ENCODE measurements at places on chromosomes 5 and 9.

- no peak for DNase-seq
Observed at GRCh38 chr5:105752801-105753200, 1917.9 kb downstream of the EFNA5 start.

GRCh38 chr5:431001-431710, 11.8 kb upstream of the EXOC3 start:
- peak; percentile 37 for DNase-seq

DNA sequence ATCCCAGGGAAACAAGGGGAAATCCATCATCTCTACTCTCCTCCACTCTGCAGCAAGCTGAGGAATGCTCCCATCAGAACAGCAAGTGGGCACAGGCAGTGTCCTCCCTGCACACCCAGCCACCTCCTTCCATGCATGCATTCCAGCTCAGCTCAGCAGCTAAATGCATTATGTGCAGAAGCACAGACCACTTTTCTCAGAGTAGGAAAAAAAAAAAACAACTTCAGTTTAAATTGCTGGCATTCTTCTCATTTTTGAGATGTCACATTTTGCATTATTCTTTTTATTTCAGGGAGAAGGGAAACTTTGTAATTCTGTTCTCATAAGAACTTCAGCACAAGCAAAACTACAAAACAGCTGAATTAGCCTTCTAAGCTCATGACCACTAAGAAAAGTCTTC, 312.2 kb downstream of the SEMA5A start:
- no peak for DNase-seq

GRCh38 chr5:154654486-154655371, 100.4 kb upstream of the LARP1 start:
- no peak for DNase-seq

DNA sequence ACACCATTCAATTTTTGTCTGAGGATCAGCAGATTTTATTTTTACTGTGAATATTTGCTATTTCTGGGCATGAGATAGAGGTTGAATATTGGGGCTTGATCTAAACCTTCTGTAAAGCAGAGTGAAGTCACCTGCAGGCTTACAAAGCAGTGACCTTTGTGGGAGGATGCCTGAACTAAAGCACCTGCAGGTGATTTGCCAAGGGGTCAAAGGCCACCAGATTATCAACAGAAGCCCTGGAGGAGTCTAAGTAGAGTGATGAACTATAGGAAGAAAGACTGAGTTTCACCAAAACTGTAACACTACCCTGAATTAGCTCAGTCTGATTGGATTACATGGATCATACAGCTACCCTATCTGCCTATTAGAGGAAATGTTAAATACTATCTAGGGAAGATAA, 144.3 kb upstream of the PRLR start:
- DNase-seq: no peak

DNA sequence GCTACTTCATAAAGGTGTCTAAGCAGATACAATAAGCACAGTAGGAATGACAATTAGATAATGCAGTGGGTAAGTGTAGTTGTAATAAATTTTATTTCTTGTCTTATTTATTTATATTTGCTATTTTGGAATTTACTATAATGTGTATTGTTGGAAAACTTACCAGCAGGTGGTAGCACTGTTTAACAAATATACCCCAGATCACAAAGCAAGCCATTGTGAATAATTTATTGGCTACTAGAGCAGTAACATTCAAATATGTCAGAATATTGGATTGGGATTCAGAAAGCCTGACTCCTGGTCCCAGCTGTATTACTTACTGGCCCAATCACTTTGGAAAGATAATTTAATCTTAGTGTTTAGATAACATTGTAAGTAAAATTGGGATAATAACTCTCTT, 78.0 kb downstream of the ISOC1 start:
- DNase-seq: no peak

DNA sequence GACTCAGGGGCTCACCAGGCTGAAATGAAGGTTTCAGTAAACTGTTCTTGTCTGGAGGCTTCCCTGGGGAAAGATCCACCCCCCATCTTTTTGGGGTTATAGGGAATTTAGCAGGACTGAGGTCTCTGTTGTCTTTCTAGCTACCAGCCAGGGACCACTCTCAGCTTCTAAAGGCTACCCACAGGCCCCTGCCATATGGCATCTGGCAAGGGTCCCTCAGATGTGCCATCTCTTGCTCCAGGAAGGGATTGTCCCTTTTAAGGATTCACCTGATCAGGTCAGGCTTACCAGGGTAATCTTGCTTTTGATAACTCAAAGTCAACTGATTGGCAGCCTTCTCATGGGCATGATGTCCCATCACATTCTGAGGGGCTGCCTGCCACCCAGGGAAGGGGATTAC, 65.0 kb downstream of the NSUN2 start:
- DNase-seq: no peak

DNA sequence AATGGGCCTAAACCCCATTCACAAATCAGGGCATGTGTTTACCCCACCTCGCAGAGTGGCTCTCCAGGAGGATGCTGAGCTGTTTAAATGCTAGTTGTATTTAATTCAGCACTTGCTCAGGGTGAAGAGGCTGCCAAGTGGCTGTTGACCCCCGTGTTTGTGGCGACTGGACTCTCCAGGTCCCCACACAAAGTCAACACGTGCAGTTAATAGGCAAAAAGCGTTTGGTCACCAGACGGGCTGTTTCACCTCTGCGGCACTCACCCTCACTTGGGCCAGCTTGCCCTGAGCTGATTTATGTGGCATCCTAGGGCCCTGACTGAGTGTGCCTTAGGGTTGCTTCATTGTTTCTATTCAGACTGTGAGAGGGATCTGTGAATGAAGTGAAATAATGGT, 152.3 kb downstream of the GAS1 start:
- DNase-seq: no peak

GRCh38 chr5:112958093-112959088, 18.2 kb upstream of the DCP2 start:
- peak; percentile 57 for DNase-seq

GRCh38 chr5:153905219-153905618, 133.5 kb downstream of the FAM114A2 start:
- DNase-seq: no peak

GRCh38 chr5:170481849-170482248, 22.0 kb upstream of the KCNIP1 start:
- no peak for DNase-seq

DNA sequence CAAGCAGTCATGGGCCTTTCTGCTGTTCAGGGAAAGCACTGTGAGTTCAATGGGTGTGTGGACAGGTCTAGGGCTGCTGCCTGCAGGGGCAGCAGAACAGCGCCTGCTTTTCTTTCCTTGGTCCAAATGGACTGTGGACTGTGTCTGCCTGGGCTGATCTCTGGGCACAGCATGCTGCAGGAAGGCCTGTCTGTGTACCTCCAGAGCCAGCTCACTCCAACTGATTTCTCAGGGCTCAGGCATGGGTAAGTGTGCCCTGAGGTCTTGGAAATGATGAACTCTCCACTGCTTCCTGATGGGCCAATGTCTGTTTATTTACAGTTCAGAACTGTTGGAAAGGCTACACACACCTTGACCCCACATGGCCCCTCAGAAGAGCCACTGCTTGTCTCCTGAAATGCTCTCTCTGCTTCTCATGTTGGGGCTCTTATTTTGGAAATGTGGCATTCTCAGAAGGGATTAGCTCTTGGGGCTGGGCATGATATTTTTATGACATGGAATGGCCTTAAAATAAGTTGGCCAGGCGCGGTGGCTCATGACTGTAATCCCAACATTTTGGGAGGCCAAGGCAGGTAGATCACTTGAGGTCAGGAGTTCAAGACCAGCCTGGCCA, 27.0 kb downstream of the SLC22A4 start:
- no peak for DNase-seq

- DNase-seq: no peak
Observed at GRCh38 chr9:69882998-69883565, 62.5 kb downstream of the CFAP95 start.
